CD4-positive, alpha-beta memory T cell (primary cell): ENCODE measurements at places on chromosomes 4 and X.

- no peaks in the 10 kb centered on the region for H3K4me1 ChIP-seq
- H3K27ac ChIP-seq = no peak overlapping the region
- H3K36me3 ChIP-seq = no peaks in the 10 kb centered on the region
- DNase-seq = no peak
- H3K27me3 ChIP-seq = no peaks in the 10 kb centered on the region
- H3K4me3 ChIP-seq = no peak overlapping the region
These were observed 44.1 kb upstream of the UPRT start for GRCh38 chrX:75229774-75230173.

DNA sequence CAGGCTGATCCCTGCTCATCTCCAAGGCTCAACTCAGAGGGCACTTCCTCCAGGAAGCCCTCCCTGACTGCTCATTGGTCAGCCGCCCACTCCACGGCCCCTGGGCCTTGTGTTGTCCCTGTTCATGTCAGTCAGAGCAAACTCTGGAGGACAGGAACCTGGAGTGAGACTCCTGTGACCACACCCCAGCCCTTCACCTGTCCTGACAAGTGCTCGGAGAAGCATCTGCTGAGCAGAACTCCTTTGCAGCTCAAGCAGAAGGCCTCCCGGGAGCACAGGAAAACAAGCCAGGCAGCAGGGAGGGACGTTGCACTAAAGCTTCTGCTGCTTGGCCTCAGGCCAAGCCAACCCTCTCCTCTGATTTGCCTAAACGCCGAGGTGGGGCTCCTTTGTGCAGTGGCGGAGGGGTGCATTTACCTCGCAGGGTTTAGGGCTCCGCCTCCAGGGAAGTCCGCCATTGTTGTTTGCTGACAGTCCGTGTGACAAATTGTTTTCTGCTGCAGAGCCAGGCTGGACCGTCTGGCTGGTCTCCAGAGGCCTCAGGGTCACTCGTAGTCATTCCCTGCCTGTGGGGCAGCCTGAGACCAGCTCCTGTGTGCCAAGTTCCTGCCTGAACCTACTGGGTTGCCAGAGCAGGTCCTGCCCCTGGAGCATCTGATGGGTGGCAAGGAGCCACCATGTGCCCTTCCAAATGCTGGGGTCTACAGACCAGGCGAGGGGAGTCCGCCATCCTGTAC, 61.8 kb downstream of the C4orf50 start:
- no peak for DNase-seq
- H3K27me3 ChIP-seq = no peaks in the 10 kb centered on the region
- H3K4me1 ChIP-seq = no peaks in the 10 kb centered on the region
- H3K27ac ChIP-seq = no peak overlapping the region
- H3K36me3 ChIP-seq = no peaks in the 10 kb centered on the region

- H3K36me3 ChIP-seq = no peaks in the 10 kb centered on the region
- no peaks in the 10 kb centered on the region for H3K27me3 ChIP-seq
- H3K27ac ChIP-seq = no peak overlapping the region
- H3K4me1 ChIP-seq = no peaks in the 10 kb centered on the region
- H3K4me3 ChIP-seq = no peak overlapping the region
These were observed 56.7 kb upstream of the RASSF6 start for GRCh38 chr4:73676861-73677323.

DNA sequence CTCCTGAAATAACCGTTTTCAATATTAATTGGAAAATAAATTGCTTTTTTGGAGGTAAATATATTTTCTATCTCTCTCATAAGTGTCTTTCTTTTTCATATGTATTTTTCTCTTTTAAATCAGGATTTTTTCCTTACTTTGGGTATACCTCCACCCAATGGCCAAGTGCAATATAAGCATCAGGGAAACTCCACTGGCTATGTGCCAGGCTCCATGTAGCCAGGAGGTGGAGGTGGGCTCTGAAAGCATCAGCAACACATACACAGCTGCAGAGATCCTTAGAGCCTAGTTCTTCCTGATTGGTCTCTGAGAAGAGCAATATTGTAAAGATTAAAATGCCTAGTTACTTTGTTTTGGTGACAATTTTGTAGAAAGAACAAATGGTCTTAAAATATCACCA, 3.4 kb downstream of the GABRA2 start:
- no peaks in the 10 kb centered on the region for H3K4me1 ChIP-seq
- H3K27ac ChIP-seq = no peak overlapping the region
- no peaks in the 10 kb centered on the region for H3K27me3 ChIP-seq
- DNase-seq = no peak

DNA sequence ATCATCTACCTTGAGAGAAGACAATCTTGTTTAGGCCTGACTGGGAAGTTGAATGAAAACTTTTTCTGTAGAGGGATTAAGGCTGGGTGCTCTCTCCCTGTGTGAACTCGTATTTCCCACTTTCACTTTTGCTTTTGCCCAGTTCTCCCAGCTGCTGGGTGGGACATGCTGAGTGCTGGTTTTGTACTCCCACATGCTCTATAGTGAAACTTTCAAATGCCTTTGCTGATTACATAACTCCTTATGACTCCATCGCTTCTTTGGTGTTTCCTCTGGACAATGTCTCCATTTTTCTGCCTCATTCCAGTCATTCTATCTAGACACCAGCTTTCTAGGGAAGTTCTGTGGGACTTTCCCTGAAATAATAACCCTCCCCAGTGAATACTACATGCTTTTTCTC, 100.5 kb downstream of the CLNK start:
- H3K27ac ChIP-seq = no peak overlapping the region
- no peak for DNase-seq
- peaks cover 18% of the 10 kb centered on the region for H3K4me1 ChIP-seq
- H3K27me3 ChIP-seq = no peaks in the 10 kb centered on the region
- H3K4me3 ChIP-seq = no peak overlapping the region
- H3K36me3 ChIP-seq = no peaks in the 10 kb centered on the region

DNA sequence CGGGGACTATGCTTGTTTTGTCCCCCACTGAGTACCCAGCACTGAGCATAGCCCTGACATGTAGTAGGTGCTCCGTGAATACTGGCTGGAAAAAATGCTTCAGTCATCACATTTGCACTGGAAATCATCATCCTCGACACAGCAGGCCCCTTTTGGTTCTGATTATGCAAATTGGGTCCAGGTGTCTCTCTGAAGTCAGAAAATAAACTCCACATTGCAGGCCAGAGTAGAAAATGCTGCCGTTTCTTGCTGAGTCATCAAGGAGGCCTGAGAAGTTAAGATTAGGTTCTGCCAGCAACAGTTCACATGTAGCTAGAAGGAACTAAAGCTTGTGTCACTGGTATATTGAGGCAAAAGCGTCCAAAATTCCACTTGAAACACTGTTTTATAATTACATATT, 15.0 kb upstream of the STK32B start:
- H3K36me3 ChIP-seq = no peaks in the 10 kb centered on the region
- H3K4me3 ChIP-seq = no peak overlapping the region
- H3K4me1 ChIP-seq = no peaks in the 10 kb centered on the region
- DNase-seq = no peak
- H3K27ac ChIP-seq = no peak overlapping the region

GRCh38 chr4:114021451-114021850, 42.0 kb upstream of the ARSJ start:
- H3K4me3 ChIP-seq = no peak overlapping the region
- DNase-seq = no peak

DNA sequence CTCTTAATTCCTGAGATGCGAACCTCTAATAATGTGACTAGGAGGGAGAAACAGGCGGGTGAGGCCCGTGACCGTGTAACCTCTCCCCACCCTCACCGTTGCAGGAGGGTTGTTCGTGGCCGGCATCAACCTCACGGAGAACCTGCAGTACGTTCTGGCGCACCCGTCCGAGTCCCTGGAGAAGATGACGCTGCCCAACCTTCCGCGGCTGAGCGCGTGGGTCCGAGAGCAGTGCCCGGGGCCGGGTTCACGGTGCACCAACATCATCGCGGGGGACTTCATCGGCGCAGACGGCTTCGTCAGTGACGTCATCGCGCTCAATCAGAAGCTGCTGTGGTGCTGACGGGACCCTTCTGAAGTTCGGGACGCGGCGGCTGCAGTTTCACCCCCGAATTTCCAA, 17.8 kb downstream of the PLCXD1 start:
- DNase-seq = no peak
- H3K27ac ChIP-seq = no peak overlapping the region
- H3K4me3 ChIP-seq = no peak overlapping the region
- no peaks in the 10 kb centered on the region for H3K4me1 ChIP-seq
- no peaks in the 10 kb centered on the region for H3K27me3 ChIP-seq

DNA sequence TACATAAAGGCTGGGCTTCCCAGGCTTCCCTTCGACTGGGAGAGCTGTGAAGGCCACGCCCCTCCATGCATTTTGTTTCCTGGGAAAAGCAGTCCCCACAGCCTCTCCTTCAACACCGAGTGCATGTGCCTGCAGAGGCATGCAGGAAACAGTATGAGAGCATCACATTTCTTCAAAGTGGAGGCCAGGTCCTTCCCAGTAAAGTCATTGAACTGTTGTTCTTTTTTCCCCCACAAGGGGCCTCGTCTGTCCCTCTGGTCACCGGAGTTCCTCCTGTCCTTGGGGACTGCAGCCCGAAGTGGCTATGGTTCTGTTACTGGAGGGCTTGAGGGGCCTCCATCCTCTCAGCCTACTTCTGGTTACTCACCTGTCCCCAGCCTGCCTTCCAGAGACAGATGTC, 56.0 kb downstream of the RAI2 start:
- no peak overlapping the region for H3K4me3 ChIP-seq
- no peak for DNase-seq
- H3K27ac ChIP-seq = no peak overlapping the region

GRCh38 chr4:71389149-71389827, 50.5 kb downstream of the SLC4A4 start:
- no peaks in the 10 kb centered on the region for H3K4me1 ChIP-seq
- H3K4me3 ChIP-seq = no peak overlapping the region
- no peak overlapping the region for H3K27ac ChIP-seq
- no peak for DNase-seq
- no peaks in the 10 kb centered on the region for H3K36me3 ChIP-seq

DNA sequence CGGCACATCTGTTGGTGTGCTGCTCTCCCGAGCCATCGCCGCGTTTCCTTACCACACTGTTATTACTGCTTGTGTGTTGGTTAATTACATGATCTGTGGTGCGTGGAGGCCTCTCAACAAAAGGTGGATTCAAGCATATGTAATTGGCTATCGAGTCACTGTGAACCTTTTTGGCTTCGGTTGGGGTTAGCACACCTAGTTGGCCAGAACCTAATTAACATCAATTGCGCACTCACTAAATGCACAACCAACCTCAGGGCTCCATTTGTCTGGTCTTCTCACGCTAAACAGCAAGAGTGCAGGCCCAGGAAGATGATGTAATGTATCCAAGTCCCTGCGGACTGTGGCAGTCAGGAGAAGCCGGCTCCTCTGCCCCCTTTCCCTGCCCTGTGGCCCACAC, 17.4 kb downstream of the ENPP6 start:
- no peak overlapping the region for H3K27ac ChIP-seq
- no peaks in the 10 kb centered on the region for H3K4me1 ChIP-seq
- H3K4me3 ChIP-seq = no peak overlapping the region
- no peaks in the 10 kb centered on the region for H3K27me3 ChIP-seq
- no peaks in the 10 kb centered on the region for H3K36me3 ChIP-seq
- DNase-seq = no peak

DNA sequence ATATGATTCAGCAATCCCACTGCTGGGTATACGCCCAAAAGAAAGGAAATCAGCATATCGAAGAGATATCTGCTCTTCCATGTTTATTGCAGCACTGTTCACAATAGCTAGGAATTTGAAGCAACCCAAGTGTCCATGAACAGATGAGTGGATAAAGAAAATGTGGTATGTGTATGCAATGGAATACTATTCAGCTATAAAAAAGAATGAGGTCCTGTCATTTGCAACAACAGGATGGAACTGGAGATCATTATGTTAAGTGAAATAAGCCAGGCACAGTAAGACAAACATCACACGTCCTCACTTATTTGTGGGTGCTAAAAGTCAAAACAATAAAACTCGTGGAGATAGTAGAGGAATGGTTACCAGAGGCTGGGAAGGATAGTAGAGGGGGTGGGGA, 153.8 kb upstream of the LEF1 start:
- no peak overlapping the region for H3K4me3 ChIP-seq
- no peak overlapping the region for H3K27ac ChIP-seq
- H3K36me3 ChIP-seq = no peaks in the 10 kb centered on the region
- no peaks in the 10 kb centered on the region for H3K27me3 ChIP-seq

DNA sequence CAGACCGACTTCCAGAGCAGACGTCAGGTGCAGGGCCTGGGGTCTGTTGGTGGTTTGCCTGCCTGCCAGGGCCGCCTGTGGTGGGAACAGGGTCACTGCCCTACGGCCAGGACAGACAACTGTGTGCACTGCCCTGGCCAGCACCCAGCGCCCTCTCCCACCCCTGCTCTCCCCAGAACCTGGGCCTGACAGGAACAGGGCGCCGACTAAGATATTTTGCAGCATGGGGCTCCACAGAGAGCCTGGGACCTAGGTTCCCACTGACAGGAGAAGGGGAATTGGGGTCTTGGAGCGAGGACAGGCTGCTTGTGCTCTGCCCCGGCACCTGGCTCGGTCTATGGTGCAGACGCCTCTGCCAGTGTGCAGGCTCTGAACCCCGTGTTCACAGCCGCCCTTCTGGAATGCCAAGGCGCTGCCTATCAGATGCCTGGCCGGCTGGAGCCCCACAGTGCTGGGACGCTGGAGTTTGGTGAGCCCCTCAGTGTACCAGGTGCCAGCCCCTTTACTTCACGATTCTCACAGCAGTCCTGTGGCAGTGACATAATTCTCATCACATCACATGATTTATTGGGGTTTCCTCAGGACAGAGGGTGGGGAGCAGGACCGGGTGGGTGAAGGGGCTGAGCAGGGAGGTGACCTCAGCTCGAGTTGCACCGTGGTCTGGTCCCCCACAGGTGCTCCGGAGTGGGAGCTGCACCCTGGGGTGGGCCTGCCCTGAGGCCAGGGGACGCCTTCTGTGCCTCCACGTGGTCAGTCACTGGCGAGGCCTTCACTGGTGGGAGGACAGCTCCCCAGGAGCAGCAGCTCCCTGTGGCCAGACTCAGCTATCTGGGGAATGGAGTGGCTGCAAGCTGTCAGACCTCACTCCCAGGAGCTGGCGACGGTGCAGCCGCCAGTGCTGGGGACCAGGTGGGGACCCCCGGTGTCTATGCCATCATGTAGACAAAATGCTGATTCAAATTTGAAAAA, 113.8 kb upstream of the LRPAP1 start:
- no peak for DNase-seq
- H3K4me3 ChIP-seq = no peak overlapping the region
- no peak overlapping the region for H3K27ac ChIP-seq
- H3K4me1 ChIP-seq = no peaks in the 10 kb centered on the region
- H3K27me3 ChIP-seq = no peaks in the 10 kb centered on the region
- H3K36me3 ChIP-seq = no peaks in the 10 kb centered on the region

- H3K27ac ChIP-seq = no peak overlapping the region
- H3K4me3 ChIP-seq = no peak overlapping the region
- no peaks in the 10 kb centered on the region for H3K4me1 ChIP-seq
- no peak for DNase-seq
- H3K36me3 ChIP-seq = no peaks in the 10 kb centered on the region
- H3K27me3 ChIP-seq = no peaks in the 10 kb centered on the region
These were observed 83.3 kb downstream of the STK32B start for GRCh38 chr4:5134620-5135019.
